ENCODE measurements at places on chromosomes 16 and 17. TPM values are rescaled to one million over a fixed set of nuclear protein-coding genes. Genes with fewer than 3 reads are reported as not detected.

The TUBG1 gene
- 65.4 TPM for total RNA-seq

The GRAPL gene
- not detected for total RNA-seq

The TMEM92 gene
- not detected for total RNA-seq

The MYOCD gene
- total RNA-seq, result not detected

The CCL2 gene
- 33.0 TPM for total RNA-seq

Data from MG63 (cell line).